ENCODE measurements at places on chromosomes 5 and 9.

GRCh38 chr9:18002718-18003438 lies 424.0 kb downstream of the SH3GL2 start:
- no peak for DNase-seq

DNA sequence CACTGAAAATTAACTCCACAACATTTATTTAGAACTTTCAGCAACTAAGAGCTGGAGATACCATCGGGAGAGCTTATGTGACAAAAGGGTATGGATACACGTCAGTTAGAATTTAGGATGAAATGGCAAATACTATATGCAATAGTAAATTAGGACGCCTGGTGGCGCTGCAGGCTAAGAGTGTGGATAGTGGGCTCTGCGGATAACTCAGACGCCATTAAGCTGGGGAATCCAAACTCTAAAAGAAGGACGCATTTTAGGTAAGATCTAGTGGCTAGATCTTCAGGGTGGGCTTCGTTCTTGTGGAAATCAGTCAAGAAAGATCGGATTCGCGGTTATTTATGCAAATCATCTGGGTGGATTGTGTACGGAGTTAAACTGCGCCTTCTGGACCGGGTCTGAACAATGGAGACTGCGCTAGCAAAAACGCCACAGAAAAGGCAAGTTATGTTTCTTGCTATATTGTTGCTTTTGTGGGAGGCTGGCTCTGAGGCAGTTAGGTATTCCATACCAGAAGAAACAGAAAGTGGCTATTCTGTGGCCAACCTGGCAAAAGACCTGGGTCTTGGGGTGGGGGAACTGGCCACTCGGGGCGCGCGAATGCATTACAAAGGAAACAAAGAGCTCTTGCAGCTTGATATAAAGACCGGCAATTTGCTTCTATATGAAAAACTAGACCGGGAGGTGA lies at the start of gene PCDHB5:
Gene PCDHB5 (plus strand): TSS at position 177 of the 688 bp plus-strand sequence. CDS start 229 bp downstream, at position 406.
- DNase-seq: peak; percentile 2

DNA sequence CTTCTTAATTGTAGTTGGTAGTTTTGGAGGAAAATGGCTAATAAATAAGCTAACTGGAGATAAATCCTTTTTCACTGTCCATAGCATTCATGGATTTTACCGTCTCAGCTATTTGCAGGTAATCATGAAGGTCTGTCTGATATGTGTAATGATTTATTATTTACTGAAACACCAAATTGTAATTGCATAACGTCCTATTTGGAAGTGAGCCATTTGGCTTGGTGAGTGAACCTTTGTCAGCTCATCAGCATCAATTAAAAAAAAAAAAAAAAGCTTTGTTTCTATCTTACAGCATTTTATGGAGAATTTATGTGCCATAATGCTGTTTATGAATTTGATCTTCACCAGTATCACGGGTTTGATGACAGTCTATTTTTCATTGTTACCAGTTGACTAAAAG lies 20.2 kb downstream of the RECK start:
- no peak for DNase-seq

DNA sequence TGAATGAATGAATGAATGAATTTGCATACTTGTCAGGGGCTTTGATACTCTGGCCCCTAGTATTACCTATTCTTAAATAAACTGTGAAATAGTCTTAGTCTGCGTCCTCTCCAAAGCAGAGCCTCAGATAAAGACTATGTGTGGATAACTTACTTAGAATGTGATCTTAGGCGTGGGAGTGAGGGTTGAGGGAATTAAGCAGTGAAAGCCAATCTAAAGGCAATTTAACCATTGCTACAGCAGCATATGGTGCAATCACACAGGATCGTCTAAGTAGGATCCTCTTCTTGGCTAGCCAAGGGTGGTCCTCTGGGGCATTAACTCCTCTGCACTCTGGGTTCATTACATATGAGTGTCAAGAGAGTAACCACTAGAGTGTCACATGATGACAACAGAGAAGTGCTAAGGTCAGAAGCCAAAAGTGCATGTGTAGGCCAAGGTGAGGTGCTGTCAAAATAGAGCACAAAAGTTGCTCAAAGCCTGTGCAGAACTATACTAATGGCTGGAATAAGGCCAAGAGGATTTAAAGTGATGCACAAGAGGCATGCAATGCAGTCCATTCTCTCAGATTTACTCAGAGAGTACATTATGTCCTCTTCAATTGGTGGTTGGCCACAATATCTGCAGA lies 274.4 kb upstream of the SEMA6A start:
- DNase-seq: no peak

GRCh38 chr5:161256957-161257356 lies 289.6 kb downstream of the GABRB2 start:
- no peak for DNase-seq

DNA sequence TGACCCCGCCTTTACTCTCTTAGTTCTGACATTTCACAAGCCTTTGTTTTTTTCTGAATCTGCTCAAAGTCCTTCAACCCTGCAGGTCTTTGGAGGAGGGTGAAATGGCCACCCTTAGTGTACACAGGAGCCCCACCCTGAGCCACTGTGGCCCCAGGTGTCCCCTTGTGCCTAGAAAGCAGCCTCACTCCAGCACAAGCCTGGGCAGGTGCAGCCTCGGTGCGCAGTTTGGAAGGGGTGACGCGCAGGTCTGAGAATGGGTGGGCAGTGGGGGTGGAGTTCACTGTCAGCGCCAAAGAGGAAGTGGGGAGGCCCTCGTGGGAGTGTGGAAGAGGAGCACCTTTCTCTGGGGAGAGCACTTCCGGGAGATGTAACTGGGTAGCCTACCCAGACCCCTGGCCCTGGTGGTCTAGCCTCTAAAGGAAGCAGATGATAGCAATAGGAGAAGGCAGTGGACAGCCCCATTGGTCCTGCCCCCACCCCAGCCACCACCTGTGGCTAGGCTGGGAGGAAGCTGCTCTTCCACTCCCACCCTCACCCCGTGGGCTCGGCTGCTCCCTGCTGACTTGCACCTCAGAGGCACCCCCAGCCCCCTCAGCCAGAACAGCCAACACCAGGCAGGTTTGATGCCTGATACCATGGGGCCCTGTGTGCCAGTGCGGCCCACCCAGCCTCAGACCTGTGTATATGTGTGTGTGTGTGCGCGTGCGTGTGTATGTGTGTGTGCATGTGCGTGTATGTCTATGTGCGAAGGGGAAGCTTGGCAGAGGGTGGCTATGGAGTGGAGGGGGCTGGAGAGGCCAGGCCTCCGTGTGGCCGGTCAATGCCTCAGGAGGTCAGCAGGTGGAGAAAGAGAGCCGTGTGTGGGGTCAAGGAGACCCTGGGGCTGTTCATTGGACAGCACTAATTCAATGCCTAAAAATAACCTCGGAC lies 16.8 kb upstream of the DAB2IP start:
- DNase-seq: no peak

DNA sequence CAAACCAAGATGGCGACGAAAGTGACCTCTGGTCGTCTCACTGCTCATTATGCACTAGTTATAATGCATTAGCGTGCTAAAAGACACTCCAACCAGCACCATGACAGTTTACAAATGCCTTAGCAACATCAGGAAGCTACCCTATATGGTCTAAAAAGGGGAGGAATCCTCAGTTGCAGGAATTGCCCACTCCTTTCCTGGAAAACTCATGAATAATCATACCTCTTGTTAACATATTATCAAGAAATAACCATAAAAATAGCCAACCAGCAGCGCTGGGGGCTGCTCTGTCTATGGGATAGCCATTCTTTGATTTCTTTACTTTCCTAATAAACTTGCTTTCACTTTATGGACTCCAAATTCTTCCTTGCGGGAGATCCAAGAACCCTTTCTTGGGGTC lies 595.7 kb upstream of the KLF4 start:
- DNase-seq: no peak

DNA sequence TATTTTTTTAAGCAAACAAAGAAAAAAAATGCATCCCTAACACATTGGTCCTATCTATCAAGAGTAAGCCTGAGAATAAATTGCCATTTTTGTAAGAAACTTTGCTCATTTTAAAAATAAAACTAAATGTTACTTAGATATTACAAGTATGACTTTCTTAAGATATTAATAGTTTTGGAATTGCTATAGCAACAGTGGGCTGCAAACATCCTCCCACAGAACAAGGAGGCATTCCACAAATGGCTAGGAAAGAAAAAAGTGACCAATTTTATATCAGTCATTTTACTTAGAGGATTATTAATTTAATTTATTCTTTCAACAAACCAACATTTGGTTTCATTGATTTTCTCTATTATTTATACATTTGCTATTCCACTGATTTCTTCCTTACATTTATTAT lies 63.7 kb downstream of the LURAP1L start:
- DNase-seq: peak; percentile 35

- no peak for DNase-seq
These were observed 196.2 kb downstream of the RGS3 start for GRCh38 chr9:113659740-113660139.

DNA sequence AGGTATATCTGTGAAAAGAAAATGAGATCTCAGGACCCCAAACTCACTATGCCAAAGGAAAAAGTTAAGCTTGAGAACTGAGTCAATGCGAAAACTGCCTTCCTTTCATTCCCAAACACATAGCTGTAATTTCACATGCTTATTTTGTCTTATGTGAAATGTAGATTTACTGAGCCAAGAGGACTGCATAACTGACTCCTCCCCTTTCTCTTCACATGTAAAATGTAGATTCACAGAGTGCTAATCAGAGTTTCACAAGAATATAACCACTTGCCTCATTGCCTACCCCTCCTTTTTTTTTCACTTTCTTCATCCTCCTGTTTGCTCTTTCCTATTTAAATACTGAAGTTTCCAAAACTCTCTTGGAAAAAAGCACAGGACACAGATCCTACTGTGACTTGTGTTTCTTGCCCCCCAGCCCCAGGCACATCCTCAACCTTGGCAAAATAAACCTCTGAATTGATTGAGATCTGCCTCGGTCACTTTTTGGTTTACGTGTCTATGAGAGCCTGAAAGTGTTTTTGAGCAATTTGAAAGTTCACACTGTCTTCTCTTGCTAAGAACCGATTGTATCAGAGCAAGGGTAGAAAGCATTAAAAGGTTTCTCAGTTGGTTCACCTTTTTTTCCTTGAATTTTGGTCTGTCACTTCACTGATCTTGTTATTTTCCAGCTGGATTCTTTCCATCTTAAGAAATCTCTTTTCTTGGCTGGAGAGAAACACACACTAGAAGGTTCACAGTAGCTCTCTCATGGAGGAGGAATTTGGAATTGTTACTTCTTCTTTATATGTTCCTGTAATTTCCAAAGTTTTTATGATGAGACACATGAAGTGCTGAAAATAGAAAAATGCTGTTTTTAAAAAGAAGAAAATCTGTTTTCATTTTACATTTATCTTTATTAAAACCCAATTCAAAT lies 44.8 kb upstream of the SNAPC3 start:
- peak; percentile 41 for DNase-seq

DNA sequence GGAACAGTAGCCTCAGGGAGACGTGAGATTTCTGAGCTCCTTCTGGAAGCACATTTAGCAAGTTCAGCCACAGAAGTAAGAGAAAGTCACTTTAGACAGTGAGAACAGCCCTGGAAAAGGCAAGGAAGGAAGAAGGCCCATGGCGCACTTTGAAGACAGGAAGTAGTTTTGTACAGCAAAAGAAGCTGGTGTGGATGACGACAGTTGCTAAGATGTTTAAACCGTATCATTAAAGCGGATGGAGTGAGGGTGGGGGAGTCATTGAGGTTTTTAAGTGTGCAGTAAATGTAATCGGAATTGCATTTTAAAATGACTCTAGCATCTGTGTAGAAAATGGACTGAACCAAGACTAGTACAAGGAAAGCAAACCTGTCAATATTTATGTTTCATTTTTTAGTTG lies 15.3 kb upstream of the TRPM3 start:
- DNase-seq: no peak

GRCh38 chr5:112956606-112957005 lies 20.0 kb upstream of the DCP2 start:
- no peak for DNase-seq

DNA sequence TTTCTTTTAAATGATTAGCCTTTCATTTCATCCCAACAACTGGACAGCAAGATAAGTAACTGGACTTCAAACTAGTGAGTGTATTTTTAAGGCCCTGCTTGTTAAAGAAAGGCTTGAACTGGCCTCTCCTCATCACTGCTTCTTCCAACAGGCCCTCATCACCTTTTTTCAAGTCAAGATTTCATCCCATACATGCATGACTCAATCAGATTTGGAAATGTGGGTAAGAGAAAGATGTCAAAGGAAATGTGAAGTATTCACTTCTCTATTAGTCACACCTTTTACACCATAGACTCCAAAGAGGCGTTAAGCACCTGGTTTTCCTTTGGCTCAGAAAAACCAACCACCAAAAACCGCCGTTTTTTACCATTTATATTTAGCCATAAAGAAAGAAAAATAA lies 4.9 kb downstream of the NR4A3 start:
- DNase-seq: no peak

GRCh38 chr5:68468322-68468721 lies 252.8 kb downstream of the PIK3R1 start:
- no peak for DNase-seq

GRCh38 chr9:8660383-8660782 lies 860.8 kb upstream of the DMAC1 start:
- peak; percentile 79 for DNase-seq

GRCh38 chr5:132814503-132815294 lies 1.6 kb downstream of the SOWAHA start:
- DNase-seq: no peak

- DNase-seq: no peak
These were observed 609.9 kb downstream of the ACTL7B start for GRCh38 chr9:108245901-108246300.

GRCh38 chr9:116465576-116466270 lies 221.4 kb upstream of the TRIM32 start:
- DNase-seq: no peak

GRCh38 chr5:146732962-146733361 lies 145.6 kb downstream of the PPP2R2B start:
- DNase-seq: peak; percentile 2

DNA sequence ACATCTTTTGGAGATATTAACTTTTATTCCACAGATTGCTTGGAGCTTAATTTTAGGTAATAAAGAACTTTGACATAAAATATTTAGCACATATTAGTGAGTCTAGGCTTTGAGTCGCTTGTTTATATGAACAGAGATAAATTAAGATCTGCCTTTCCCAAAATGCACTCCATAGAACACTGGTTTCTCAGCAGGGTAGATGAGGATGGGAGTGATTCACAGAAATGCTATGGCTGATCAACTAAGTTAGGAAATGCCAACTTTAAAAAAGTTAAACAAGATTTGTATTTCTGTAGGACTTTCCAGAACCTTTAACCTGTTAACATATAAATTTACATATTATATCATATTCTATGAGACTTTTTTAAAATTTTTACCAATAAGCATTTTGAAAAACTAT lies 65.2 kb downstream of the STARD4 start:
- DNase-seq: no peak

DNA sequence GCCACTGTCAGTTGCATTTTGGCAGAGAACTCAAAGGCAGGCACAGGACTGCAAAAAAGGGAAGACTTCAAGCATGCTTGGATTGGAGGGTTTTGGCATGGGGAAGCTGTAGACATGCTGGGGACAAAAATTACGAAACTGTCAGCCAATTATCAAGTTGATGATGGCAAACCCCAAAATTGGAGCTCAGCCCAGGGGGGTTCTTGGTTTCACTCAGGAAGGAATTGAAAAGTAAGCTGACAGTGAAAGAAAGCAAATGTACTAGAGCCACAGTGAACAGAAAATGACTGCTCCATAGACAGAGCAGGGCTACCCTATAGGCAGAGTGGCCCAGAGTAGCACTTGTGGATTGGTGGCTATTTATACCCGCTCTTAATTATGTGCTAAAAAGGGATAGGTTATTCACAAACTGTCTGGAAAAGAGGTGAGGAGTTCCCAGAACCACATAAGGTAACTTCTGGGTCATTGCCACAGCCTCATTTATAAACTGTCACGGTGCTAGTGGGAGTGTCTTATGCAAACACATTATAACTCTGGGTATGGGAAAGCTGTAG lies 14.6 kb upstream of the CFAP95 start:
- DNase-seq: no peak

- DNase-seq: peak; percentile 40
These were observed 13.3 kb downstream of the ALDH1B1 start for GRCh38 chr9:38405785-38406184.

Measured in fibroblast of lung (primary cell).